ENCODE measurements at places on chromosomes 16 and 17. TPM values are rescaled to one million over a fixed set of nuclear protein-coding genes. Genes with fewer than 3 reads are reported as not detected.

OMG gene
- 8.2 TPM for total RNA-seq

SPN gene
- total RNA-seq = 0.37 TPM

FBXO39 gene
- total RNA-seq = not detected

COTL1 gene
- total RNA-seq = 69.0 TPM

CCL17 gene
- not detected for total RNA-seq

FOXJ1 gene
- 0.85 TPM for total RNA-seq

DNA sequence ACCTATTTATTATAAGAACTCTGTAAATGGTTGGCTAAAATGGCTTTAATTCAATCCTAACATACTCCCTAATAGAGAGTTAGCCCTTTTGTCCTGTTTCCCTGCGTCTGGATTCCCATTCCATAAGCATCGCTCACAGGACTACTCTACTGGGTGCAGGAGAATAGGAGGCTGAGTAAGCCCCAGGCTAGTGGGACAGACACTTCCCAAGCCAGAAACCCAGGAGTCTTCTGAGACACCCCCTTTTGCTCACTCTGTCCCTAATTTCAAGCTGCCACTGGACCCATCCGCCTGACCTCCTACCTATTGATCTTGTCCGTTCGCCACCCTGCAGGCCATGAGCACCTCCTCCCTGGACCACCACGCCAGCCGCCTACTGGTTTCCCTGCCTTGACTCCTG is 16.7 kb upstream of the TOB1 start:
- no peak for DNase-seq

GRCh38 chr17:49588312-49588711 is 12.6 kb downstream of the NXPH3 start:
- no peak for DNase-seq

GRCh38 chr17:74186498-74186897 is 17.0 kb upstream of the RPL38 start:
- no peak for DNase-seq

GRCh38 chr16:89446975-89447293 is 43.4 kb downstream of the ANKRD11 start:
- peak; percentile 68 for DNase-seq

GRCh38 chr17:45332989-45333701 is 16.3 kb upstream of the MAP3K14 start:
- no peak for DNase-seq

GRCh38 chr16:2042986-2043666 is 4.5 kb downstream of the NTHL1 start:
- DNase-seq = no peak
